ENCODE measurements at places on chromosomes 16 and 17. TPM values are rescaled to one million over a fixed set of nuclear protein-coding genes. Genes with fewer than 3 reads are reported as not detected.

DNA sequence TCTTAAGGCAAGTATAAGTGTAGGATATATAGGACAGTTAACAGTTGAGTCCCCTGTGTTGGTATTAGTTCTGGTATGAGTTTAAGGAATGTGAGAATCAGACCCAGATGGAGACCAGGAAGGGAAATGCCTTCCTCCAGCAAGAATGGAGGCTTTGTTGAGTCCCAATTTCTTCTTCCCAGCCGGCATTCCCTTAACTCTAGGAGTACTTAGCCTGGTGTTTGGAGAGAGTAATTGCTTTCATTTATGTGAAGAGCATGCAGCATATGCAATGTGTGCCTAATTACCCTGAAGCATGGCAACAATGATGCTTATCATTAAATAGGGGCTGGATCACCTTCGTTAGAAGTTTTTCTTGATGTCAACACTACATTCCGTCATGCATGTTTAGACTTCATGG, 225.9 kb upstream of the XYLT1 start:
- ATAC-seq = no peak

GRCh38 chr16:23962001-23962400, 126.2 kb downstream of the PRKCB start:
- peak; percentile 90 for ATAC-seq

- ATAC-seq = no peak
Measured at GRCh38 chr17:39981207-39981741, 667 bp downstream of the PSMD3 start.

DNA sequence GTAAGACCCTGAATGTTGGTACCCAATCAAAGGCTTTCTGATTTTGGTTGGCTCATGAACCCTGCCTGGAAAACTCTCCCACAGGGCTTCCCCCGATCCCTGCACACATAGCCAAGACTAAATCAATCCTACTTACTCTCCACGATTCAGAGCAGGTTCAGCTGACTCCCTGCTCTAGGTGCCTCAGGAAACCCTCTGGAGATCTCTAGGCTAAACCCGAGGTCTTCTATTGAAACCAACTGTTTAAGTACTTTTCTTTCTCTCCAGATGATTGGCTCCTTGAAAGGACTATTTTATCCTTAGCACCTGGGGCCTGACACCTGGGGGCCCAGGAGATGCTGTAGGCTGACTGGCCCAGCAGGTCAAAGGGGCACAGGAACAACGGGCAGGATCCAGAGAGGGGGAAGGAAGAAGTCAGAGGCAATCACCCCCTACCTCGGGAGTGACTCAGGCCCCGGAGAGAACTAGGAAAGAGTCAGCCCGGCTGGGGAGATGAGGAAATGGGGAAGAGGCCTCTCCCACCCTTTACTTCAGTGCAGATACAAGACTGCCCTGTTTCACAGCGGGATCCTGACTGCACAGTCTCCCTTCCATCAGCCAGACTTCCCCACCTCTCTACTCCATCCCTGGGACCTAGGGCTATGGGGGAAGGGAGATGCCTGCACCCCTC, 2.0 kb downstream of the TBC1D10B start:
- ATAC-seq = no peak

The TM4SF5 gene
- total RNA-seq = not detected

The NPIPA3 gene
- 0.74 TPM for total RNA-seq

DNA sequence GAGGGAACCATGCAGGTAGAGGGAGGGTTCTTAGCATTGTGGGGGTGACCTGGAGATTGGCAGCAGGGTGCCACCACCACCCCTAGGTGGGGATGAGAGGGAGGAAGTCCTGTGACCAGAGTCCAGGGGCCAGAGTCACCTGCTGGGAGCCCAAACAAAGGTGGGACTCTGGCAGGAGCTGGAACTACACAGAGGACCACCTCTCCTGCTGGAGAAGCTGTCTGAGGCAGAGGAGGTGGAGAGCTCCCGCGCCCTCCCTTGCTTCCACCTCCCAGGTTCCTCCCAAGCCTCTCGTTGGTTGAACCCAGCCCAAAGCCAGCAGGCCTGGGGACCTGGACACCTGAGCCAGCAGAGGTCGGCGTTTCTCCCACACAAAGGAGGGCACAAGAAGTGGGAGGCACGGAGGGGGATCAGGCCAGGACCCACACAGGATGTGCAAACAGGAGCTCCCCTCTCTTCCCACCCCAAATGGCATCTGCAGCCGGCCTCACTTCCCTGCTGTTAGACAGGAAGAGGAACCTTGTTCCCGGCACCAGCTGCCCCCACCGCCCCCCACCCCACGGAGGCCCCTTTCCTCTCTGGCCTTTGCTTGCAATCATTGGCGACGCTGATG, 154.6 kb downstream of the SEC14L1 start:
- no peak for ATAC-seq

- no peak for ATAC-seq
Measured at GRCh38 chr16:51184702-51185433, 33.8 kb upstream of the SALL1 start.

GRCh38 chr17:6793748-6794493, 17.9 kb downstream of the FBXO39 start:
- ATAC-seq = no peak

GRCh38 chr16:21222495-21223337, 10.8 kb upstream of the ANKS4B start:
- no peak for ATAC-seq

DNA sequence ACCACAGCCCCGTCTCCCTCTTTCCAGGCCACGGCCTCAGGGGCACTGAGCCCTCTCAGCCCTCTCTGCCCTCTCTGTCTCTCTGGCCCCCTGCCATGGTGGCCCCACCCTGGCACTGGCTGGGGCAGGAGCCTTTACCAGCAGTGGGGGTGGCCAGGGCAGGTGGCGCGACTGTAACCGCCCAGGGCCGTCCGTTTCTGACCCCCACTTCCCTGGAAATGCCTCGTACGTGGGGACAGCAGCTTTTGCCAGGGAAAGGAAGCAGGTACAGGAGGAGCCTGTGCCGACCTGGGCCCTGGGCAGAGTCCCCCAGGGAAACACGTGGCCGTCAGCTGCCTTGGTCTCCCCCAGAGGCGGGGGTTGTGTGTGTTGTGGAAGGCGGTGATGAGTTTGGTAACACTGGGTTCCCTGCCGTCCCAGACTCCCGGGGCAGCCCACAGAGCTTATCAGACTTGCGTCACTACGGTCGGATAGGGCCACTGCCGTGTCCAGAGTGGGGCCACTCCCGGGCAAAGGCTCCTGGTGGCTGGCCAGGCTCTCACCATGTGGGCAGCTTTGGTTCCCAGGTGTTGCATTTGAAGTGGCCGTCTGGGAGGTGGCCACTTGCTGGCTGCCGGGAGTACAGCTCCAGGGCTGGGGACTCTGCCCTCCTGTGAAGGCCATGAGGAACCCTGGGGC, 249.3 kb upstream of the CIBAR2 start:
- peak; percentile 7 for ATAC-seq

DNA sequence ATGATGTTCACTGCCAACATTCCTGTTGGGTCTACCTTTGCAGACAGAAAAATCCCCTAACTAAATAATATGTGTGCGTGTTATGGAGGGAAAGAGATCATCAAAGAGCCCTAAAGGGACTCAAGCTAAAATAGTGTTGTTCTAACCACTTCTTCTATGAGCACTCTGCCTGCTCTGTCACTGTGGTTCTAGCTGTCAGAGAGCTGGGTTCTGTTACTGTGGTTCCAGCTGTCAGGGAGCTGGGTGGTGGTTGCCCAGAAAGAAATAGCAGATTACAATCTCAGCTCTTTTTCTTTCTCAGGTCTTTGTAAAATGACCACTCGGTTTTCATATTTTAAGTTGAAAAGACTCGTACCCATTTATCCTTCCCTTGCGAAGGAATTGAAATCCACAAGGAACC, 176.3 kb downstream of the HS3ST3A1 start:
- ATAC-seq = no peak

DNA sequence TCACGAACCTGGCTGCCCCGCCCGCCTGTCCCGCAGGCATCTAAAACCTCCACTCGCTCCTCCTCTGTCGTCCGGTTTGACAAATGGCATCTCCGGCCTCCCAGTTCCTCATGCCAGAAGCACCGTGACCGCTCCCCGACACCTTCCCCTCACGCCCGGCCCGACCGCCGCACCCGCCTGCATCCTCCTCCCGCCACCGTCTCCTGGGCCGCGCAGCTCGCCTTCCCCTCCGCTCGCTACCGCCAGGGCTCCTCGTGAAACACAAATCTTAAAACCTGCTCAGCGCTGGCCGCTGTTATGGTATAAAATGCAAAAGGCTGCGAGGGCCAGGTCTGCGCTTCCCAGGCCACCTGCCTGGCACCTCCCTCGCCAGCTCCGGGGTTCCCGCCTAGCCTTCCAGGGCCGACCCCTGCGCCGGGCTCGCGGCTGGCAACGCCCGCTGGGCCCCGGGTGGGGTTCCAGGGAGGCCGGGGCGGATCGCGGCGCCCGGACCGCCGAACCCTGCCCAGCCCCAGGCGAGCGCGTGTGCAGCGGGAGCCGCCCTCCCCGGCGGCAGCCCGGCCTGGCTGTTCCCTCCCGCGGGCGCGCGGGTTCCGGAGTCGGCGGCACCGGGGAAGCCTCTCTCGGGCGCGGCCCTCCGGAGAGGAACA, 488 bp downstream of the SPSB3 start:
- ATAC-seq = no peak

The SHCBP1 gene
- 28.3 TPM for total RNA-seq

DNA sequence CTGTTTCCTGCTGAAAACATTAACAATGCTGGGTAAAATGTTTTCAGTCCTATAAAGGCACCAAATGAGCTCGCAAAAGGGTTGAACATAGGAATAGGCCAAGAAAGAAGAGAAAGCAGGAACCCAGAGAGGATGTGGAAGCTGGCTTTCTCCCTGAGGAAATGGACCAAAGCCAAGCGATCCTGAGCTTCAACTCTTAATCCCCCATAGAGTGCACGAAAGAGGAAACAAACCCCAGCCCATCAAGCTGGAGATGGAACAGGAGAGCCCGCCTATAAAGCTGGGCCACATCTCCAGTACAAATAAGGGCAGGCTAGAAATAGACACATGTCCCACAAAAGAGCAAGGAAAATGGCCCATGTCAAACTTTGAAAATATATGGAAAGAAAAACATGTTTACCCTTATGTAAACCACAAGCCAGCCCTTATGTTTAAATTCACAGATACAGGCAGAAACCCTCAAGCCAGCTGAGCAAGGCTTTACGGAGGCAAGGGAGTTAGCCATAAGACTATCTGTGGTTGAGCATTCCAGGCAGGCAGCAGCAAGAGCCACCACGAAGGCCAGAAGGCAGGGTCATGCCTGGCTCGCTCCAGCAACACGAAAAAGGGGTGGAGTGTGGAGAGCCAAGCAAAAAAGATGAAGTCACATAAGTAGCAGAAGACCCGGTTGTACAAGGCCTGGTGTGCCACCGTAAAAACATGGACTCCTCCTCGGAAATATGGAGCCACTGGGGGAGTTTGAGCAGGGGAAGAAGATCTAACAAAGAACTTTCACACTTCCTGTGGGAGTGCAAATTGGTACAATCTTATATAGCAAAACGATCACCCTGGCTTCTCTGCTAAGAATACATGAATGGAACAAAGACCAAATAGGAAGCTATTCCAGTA, 27.8 kb downstream of the COPRS start:
- no peak for ATAC-seq

All from activated T-helper 17 cell treated with anti-CD3 and anti-CD28 coated beads, Interleukin-2, amount 50 U/mL, for 72 hours (primary cell).